ENCODE measurements at places on chromosomes 11 and 22.
A peak's percentile ranks its signal among the peaks of the same experiment; 100 is the strongest.

DNA sequence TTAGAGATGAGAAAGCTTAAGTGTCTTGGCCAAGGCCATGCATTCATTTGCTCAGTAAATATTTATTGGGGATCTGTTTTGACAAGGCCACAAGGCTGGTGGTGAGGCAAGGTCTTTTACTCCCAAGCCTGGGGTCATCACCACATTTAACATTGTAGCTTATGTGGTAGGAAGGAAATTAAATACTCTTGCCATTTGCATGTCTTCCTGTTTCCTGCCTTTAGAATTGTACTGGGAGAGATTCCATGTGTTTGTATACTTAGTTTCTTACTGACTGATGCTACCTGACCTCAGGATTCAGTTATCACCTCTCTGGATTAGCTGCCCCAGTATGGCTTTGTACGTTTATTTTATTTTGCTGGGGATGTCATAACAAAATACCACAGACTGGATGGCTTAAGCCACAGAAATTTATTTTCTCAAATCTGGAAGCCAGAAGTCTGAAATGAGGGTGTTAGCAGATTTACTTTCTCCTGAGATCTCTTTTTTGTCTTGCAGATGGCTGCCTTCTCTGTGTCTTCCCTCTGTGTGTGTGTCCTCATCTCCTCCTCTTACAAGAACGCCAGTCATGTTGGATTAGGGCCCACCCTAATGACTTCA lies 44.8 kb downstream of the SPECC1L start:
- DNase-seq = no peak

DNA sequence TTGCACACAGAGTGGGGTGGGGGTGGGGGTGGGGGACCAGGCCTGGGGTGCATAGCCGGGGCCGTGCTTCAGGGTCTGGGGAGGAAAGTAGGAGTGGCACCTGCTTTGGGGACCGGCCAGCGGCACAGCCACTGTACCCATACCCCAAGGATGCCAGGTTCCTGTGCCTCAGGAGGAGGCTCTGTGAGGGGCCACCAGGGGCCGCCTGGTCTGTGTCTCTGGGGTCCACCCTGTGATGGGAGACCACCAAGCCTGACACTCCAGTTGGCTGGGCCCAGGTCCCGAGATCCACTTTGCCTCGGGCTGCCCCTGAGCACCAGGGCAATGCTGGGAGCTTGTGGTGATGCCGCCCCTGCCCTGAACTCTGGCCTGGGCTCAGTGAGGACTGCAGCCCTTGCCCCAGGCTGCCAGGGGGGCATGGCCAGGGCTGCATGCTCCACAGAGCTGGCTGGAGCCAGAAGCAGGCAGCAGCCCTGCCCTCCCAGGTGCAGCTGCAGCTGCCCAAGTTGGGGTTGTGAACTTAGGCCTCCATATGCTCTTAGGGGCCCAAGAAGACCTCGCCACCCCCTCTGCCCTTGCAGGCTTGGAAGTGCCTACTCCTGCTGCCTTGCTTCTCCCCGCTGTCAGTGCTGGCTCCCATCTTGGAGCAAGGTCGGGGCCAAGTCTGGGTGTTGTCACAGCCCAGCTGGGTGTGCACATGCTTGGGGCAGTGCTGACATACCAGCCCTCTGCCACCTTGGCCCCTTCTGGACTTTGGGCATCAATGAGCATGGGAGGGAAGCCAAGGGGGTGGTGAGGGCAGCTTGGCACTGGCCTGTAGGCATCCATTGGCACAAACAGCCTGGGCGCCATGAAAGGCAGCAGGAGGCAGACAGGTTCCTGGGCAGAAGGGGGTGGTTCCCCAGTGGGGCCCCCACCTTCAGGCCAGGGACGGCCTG lies 123.3 kb upstream of the THY1 start:
- no peak for DNase-seq

- DNase-seq = no peak
These were observed 6.3 kb downstream of the SLC7A4 start for GRCh38 chr22:21025763-21026755.

GRCh38 chr11:122069707-122070360 lies 46.2 kb downstream of the BLID start:
- peak; percentile 80 for DNase-seq

DNA sequence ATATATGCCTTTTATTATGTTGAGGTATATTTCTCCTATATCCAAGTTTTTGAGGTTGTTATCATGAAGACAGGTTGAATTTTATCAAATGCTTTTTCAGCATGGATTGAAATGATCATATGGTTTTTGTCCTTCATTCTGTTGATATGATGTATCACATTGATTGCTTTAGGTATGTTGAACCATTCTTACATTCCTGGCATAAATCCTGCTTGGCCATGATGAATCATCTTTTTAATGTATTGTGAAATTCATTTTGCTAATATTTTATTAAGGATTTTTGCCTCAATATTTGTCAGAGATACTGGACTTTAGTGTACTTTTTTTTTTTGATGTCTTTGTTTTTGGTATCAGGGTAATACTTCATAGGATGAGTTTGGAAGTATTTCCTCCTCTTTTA lies 283.8 kb upstream of the C11orf87 start:
- DNase-seq = no peak

- no peak for DNase-seq
These were observed 232.5 kb downstream of the RAB38 start for GRCh38 chr11:87942786-87943185.

- DNase-seq = no peak
These were observed 987 bp downstream of the C1QTNF6 start for GRCh38 chr22:37186997-37187522.

DNA sequence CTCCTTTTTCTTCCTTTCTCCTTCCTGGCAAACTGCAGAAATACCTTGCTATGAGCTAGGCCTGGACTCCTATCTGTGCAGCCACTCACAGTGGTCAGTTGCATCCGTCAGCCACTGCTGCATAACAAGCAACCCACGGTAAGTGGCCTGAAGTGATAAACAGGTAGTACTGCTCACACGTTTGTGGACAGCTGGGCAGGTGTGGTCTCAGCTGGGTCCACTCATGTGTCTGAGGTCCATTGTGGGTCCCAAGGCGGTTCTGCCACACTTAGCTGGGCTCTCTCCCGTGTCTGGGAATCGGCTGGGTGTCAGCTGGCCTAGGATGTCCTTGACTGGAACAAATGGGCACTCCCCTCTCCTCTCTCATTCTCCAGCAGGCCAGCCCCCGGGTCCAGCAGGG lies 109.3 kb downstream of the BRD1 start:
- DNase-seq = no peak

Data from coronary artery (tissue), 2 donors.